ENCODE measurements at places on chromosomes 5 and 9. TPM values are rescaled to one million over a fixed set of nuclear protein-coding genes. Genes with fewer than 3 reads are reported as not detected.

GRCh38 chr5:19565466-19565865 lies 422.5 kb downstream of the CDH18 start:
- DNase-seq: no peak

DNA sequence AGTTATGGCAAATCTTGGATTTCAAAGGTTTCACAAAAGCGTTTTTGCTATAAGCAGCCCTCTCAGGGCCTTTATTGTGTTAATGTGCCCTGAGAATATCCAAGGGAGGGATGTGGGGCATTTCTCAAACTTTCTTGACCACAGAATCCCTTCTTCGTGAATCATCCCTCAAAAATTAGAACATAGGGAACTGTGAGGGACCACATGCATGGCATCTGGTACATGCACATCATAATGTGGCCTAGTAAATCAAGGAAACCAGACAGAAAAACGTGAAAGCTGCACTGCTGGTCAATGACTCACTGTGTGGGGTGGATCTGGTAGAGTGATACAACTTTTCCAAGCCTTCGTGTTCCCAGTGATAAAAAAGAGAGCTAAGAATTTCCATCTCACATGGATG lies 22.4 kb downstream of the DDX31 start:
- DNase-seq: no peak

Gene CSF2
- total RNA-seq: not detected

DNA sequence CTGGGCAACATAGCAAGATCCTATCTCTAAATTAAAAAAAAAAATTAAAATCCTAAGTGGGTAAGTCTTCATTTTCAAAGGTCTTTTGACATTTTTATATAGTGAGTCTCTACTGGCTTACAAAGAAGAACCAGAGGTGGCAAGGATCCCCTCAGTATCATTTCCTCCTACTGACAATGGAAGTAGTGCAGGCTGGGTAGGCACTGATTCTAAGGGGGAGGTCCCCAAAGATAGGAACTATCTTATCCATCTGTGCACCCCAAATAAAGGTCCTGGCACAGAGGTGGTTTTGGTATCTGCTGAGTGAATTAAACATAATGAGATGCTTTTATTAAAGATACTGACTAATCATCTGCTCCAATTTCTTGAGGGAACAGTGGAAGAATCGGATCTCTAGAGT lies 4.2 kb downstream of the FAM193B start:
- no peak for DNase-seq

Gene SSNA1
- 49.9 TPM for total RNA-seq

- no peak for DNase-seq
These were observed 29.5 kb downstream of the MAMDC2 start for GRCh38 chr9:70073193-70073592.

GRCh38 chr5:170293273-170293672 lies 4.3 kb downstream of the LCP2 start:
- DNase-seq: peak; percentile 66

Gene COL5A1
- 0.10 TPM for total RNA-seq

Gene GPRIN1
- 1.4 TPM for total RNA-seq

Gene SLC34A3
- total RNA-seq: not detected

GRCh38 chr9:119368681-119369581 lies at the start of gene BRINP1:
Gene BRINP1, minus strand, starts transcription at chr9:119369435. Its CDS starts 56,080 bp downstream, at chr9:119313355.
- DNase-seq: no peak

Gene AHRR
- 4.1 TPM for total RNA-seq

- no peak for DNase-seq
These were observed 83.9 kb downstream of the TMEM174 start for GRCh38 chr5:73256862-73257261.

DNA sequence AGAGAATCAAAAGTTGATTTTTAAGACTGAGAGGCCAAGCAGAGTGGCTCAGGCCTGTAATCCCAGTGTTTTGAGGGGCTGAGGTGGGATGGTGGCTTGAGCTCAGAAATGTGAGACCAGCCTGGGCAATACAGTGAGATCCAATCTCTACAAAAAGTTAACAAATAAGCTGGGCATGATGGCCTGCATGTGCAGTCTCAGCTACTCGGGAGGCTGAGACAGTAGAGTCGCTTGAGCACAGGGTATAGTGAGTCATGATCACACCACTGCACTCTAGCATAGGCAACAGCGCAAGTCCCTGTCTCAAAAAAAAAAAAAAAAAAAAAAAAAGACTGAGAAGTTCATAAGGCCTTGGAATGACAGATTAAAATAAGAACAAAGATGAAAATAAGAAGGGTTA lies 177.2 kb downstream of the TMEM232 start:
- no peak for DNase-seq

- DNase-seq: peak; percentile 30
These were observed 28.3 kb downstream of the CCDC69 start for GRCh38 chr5:151195622-151196021.

- DNase-seq: no peak
These were observed 47.7 kb downstream of the FTMT start for GRCh38 chr5:121899346-121899745.

DNA sequence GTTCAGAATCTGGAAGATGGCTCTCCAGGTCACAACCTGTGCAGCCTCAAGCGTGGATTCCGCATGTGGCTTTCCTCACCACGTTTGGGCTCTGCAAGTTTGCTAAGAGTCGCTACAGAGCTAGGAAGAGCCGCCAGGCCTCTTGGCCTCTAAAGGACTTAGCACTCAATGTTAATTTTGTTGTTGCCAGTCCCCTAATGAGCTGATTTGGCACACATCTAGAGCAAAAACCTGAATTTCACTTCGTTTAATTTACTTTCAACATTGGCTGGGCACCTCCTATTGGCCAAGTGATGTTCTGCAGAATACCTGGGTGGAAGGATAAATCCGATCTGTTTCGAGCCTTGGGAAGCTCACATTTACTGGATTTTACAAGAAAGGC lies 65.8 kb upstream of the UNC5A start:
- no peak for DNase-seq

Gene PCDHAC2
- not detected for total RNA-seq

- DNase-seq: no peak
These were observed 18.8 kb downstream of the TICAM2 start for GRCh38 chr5:115583474-115583873.

- DNase-seq: no peak
These were observed 137.8 kb downstream of the KCNIP1 start for GRCh38 chr5:170641589-170642031.

GRCh38 chr9:93669116-93669957 lies 93.0 kb downstream of the PHF2 start:
- no peak for DNase-seq

DNA sequence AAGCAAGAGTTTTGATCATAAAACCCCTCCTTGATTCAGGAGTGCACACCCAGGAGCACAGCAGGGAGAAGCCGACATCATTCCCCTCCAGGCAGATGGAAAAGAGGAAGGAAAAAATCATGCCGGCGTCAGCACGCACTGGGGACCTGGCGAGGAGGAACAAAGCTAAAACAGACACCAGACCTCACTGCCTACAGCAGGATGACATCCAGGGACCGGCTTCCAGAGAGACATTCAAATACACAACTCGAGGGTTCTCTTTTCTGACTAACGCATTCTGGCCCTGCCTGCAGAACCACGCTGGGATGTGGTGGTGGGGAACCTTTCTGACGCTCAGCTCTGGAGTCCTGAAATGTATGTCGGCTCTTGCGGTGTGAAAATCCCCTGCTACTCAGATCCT lies 2.7 kb downstream of the UBAC1 start:
- no peak for DNase-seq

DNA sequence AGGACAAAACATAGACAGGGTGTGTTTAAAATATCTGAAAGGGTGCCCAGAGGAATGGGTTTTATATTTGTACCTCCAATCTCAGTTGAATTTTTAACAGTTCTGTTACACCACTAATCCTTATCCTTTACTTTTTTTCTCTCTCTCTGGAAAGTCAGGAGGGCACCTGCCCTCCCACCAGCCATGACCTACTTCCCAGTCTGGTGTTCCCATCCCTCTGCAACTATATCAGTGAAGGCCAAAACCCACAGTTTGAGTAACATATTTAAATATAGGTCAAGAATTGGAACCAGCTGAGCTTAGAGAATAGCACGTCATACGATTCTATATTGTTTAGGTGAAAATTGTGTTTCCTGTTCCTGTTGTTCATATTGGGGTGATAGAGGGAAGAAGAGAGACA lies 229.8 kb downstream of the NTRK2 start:
- DNase-seq: no peak

Gene SNCAIP
- total RNA-seq: not detected

DNA sequence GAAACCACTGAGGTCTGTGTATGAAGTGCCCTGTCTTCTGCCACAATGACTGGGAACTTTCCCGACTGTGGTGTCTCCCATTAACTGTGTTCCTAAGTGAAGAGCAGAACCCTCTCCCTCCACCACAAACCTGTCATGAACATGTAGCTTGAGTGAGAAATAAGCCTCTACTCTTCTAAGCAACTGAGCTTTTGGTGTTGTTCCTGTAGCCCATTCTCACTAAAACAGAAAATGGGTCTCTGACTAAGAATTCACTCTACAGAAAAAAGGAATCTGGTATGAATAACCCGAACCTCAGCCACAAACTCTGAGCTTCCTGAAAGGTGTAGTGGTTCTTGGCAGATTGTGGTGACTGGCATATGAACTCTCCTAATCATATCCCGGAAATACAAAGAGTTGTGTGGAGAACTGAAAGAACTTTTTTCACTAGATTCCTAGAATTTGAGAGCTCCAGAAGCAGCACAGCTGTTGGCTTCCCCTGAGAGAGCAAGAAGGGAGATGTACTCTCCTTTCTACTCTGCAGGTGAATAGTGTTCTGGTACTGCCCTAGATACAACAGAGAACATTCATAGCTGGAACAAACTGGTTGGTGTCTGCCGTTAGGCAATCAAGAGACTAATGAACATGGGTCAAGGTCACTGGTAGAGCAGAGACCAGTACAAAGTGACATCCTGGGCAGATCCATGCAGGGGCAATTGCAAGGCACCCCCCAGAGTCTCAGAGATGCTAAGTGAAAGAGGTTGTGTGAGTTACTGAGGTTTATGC lies 283.8 kb downstream of the PDE4D start:
- peak; percentile 45 for DNase-seq

DNA sequence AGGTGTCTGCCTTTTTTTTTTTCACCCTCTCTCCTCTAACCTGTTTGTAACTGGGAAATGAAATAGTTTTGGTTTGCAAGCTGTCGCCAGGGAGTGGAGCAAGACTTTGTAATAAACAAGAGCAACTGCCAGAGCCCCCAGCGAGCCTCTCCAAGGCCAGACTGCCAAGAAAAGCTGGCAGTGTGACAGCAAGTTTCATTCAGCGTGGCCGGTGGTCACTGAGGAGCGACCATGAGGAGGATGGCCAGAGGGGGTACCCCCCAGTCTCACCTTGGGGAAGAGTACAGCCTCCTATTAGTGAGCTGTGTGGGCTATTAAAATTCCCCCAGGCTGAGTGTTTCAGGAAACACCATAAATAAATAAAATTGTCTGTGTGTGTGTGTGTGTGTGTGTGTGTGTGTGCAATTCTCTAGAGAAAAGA lies 49.9 kb downstream of the ZFAND5 start:
- DNase-seq: no peak

Data from activated naive CD4-positive, alpha-beta T cell treated with anti-CD3 and anti-CD28 coated beads for 36 hours (primary cell).